HTR-8/SVneo (cell line): ENCODE measurements at places on chromosomes 2 and 18.
A peak's percentile ranks its signal among the peaks of the same experiment; 100 is the strongest.

DNA sequence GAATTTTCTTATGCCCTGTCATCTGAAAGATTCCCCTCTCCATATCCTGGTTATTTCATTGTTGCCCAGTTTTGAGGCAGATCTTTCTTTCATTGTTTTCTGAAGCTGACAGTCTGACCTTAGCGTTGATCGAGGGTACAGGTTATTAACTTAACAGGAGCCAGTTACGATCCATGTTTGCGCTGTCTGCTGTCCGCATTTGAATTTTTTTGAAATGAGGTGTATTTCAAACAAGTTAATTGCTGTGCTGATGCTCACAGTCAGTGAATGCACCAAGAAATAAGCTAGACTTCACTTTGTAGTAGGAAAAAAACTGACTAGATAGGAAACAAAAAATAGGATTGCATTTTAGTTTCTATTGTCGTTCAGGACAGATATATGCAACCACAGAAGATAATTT is 34.8 kb upstream of the SPAG16 start:
- DNase-seq, result no peak

DNA sequence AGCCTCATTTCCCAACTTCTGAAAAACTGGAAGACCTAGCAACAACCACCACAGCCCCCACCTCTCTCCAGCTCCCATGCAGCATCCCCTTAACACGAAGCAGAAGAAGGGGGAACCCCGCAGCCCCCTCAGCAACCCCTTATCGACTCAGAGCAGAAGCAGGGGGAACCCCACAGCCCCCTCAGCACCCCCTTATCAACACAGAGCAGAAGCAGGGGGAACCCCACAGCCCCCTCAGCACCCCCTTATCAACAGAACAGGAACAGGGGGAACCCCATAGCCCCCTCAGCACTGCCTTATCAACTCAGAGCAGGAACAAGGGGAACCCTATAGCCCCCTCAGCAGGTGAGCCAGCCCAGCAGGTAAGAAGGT is 6.7 kb downstream of the SLC66A2 start:
- no peak for DNase-seq

DNA sequence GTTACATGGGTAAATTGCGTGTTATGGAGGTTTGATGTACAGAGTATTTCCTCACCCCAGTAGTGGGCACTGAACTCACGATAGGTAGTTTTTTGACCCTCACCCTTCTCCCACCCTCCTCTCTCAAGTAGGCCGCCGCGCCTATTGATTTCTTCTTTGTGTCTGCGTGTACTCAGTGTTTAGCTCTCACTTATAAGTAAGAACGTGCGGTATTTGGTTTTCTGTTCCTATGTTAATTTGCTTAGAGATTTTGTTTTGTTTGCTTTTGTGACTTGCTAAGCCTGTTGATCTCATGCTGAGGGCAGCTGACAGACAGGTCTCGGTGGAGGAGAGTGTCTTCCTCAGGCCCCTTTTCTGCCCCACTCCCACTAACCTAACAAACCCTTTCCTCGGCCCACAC is 36.2 kb downstream of the ACOXL start:
- no peak for DNase-seq

- DNase-seq, result no peak
Observed at GRCh38 chr2:40220177-40220925, 231.5 kb downstream of the SLC8A1 start.

- DNase-seq, result no peak
Observed at GRCh38 chr18:77057006-77057395, 75.6 kb downstream of the MBP start.

DNA sequence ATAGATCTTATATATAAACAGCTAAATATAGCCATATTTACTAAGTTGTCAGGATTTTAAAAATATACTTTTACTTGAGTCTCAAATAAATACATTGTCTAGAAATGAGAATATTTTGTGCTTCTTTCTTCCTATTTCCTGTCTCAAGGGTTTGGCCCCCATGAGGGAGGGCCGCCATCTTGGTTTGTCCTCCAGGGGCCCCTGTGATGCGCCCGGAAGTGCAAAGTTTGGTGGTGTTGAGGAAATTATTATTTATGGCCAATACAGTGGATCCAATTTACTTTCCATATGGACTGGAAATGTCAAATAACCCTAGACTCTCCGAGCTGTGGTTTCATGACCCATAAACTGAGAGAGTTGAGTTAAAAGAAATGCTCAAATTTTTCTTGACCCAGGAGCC is 104.7 kb upstream of the OTOS start:
- no peak for DNase-seq

GRCh38 chr2:39636306-39636705 is 29.4 kb upstream of the TMEM178A start:
- DNase-seq, result no peak

DNA sequence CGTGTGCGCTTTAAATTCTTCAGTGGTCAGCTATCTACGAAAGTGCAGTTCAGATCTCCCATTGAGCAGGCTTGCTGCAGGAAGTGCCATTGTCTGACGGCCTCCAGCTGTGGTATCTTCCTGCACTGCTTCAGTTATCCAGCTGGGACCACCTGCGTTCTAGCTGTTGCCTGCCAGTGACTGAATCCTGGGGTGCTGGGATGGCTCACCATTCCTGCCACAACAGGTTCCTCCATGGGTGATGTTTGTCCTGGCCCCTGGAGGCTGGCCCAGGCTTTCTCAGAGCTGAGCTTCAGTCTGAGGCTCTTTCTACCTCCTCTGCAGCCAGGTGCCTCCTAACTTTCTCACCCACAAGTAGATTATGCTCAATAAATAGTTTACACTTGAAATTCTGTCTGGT is 498.5 kb upstream of the HS6ST1 start:
- no peak for DNase-seq

DNA sequence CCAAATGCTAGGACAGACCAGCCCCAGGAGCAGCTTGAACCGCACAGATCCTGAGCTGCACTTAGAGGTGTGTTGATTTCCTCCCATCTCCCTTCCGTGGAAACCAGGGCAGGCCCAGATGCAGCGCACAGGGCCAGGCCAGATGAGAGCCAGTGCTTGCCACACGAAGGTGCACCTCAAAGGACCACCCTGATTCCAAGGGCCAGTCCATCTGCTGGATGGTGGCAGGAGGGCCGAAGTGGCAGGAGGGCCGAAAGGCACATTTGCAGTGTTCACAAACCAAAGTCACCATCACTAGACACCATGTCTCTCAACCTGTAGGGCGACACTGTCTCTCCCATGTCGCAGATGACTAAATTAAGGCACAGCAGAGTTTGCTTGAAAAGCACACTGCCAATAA is 370.7 kb upstream of the MYT1L start:
- no peak for DNase-seq

- no peak for DNase-seq
Observed at GRCh38 chr2:166134252-166135151, 6.7 kb upstream of the SCN1A start.

- no peak for DNase-seq
Observed at GRCh38 chr2:113940891-113941290, 51.0 kb downstream of the ACTR3 start.

GRCh38 chr2:119289642-119290041 is 66.0 kb downstream of the STEAP3 start:
- DNase-seq, result no peak

GRCh38 chr18:4412286-4412685 is 42.8 kb downstream of the DLGAP1 start:
- DNase-seq, result no peak

DNA sequence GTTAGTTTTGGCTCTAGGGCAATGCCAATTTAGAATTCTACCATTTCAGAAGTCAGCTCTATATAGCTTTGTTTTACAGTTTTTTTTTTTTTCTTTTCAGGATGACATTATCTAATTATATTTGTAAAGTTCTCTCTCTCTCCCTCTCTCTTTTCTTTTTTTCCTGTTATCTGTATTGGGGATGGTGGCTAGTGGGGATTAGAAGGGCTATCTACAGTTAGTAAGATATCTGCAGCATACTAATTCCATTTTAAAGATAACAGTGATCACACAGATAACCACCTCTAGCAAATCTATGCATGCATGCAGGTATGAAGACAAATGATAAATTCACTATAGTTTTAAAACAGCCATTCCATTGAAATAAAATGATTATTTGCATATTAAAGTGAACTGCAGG is 438.9 kb downstream of the ERBB4 start:
- DNase-seq, result no peak

DNA sequence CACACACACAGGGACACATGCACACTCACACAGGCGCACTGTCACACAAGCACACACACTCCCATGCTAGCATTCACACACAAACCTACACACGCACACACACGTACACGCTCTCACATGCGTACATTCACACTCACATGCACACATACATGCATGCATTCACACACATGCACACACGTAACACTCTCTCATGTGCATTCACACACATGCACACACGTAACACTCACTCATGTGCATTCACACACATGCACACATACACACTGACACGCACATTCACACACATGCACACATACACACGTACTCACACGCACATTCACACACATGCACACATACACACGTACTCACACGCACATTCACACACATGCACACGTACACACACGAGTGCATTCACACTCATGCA is 16.3 kb downstream of the ADI1 start:
- no peak for DNase-seq

GRCh38 chr18:60892855-60893254 is 440.4 kb upstream of the CDH20 start:
- no peak for DNase-seq

DNA sequence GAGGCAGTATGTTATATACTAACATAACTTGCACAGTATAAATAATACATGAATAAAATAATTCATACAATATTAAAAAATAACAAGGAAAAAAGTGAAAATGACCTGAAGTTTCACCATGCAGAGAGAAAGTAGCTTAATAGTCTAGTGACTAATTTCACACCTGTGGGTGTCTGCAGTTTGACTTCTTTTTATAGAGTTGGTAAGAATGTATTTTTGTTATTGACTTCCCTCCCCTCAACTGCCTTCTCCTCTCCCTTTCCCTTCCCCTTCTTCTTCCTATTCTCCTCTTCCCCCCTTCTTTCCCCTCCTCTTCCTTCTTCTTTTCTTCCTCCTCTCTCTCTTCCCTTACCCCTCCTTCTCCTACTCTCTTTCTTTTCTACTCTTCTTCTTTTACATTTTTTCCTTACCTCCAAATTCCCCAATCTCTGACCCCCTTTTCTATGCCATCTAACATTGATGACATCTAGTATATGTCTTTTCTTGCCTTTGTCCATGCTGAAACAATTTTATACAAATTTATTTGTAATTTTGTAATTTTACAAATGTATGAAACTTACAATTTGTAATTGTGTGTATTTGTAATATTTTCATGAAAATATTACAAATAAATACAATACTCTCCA is 3.1 kb downstream of the DNAH6 start:
- DNase-seq, result no peak

GRCh38 chr2:141399270-141399669 is 731.5 kb downstream of the LRP1B start:
- DNase-seq, result no peak

GRCh38 chr2:47783486-47784351 is 774 bp downstream of the MSH6 start:
- DNase-seq, result peak; percentile 78

DNA sequence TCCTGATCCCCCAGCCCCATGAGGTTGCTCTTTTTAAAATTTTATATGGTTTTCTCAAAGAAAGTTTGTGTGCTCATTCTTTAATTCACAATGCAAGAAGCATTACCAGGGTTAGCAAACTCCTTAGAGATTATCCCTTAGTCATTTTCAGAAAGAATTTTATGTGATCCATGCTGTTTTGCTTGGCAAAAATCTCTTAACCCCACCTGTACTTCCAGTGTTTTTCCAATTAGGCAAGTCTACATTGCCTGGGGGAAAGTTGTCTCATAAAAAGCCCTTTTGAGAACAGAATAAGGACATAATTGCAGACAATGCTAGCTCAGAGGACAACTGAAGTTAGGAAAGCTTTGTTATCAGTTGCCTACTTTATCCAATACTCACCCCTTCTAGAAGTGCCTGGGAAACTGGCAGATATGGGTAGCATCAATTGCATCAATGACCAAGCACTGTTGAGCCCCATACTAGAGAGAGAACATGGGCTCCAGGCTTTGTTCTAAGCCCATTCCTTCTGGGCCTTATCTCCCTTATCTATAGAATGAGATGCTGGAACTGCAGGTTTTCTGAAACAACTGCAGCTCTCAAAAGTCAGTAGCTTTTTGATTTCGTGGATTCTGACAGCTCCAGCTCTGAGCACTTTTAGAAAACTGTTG is 265.9 kb upstream of the SPHKAP start:
- DNase-seq, result no peak

- peak; percentile 38 for DNase-seq
Observed at GRCh38 chr2:179410552-179411356, 146.1 kb upstream of the SESTD1 start.

DNA sequence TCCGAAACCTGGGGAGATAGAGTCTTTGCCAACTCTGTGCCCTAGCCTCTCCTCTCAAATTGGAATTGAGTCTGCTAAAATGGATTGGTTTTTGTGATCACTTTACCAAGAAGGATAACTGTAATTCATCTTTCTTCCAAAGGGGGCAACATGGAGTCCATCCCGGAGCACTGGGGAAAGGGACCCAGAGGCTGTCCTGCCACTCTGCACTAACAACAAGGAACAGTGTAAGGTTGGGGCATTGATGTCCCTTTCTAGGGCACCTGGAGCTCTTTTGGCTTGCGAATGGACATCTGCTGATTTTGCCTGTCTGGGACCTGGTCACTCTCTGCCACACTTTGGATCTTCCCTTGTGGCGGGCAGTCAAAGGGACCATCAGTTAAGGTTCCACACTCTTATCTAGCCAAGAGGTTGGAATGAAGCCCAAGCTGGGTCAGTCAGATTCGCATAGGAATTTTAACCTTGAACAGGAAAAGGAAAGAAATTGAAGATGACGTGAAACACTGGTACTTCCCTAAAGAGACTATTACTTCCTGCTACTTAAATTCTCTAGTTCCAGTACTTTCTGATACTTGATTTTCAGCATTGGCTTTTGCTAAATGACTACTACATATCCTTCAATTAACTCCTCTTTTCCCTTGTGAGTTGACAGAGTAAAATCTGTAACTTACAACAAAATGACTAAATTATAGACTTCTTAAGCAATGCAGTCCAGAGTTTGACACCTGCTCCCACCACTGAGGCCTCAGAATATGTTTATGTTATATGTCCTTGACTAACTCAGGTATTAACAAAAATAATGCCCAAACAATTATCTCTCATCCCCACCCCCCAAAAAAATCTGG is 64.7 kb upstream of the KLF7 start:
- no peak for DNase-seq

GRCh38 chr2:191025135-191025534 is 11.2 kb upstream of the STAT1 start:
- DNase-seq, result no peak

DNA sequence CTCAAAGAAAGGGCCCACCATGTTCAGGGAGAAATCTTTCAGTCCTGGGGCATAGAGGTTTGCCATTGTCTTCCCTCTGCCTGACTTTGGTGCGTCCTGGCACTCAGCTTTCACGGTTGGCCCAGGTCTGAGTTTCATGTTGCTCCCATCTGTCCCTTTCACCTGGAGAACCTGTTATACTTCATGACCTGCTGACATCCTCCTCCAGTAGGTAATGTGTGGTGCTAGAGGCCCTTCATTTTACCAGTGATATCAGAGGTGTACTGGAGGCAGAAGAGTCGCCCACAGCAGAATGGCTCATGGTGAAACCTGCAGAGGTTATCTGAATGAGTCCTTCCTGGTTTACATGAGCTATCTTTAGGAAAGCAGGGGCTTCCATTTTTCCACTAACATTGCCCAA is 128.8 kb upstream of the DLX2 start:
- no peak for DNase-seq

GRCh38 chr2:219042157-219042556 is 841 bp upstream of the CFAP65 start:
- DNase-seq, result no peak
